ENCODE measurements at places on chromosomes 13 and 19.

DNA sequence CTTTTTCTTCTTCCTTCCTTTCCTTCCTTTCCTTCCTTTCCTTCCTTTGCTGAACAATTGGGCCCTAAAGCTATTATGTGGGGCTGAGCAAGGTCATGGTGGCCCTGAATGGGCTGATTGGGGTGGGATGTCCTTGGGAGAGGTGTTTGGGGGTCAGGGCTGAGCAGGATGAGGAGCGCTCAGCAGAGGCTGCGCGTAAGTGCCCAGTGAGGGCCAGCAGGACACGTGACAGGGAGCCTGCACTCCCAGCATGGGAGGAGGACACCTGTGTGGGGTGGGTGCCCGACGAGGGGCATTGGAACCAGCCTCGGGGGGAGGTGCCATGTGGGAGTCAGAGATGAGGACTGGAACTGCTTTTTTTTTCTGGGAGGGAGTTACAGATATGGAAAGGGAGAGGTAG, 5.4 kb upstream of the LGALS7 start:
- DNase-seq, result no peak

DNA sequence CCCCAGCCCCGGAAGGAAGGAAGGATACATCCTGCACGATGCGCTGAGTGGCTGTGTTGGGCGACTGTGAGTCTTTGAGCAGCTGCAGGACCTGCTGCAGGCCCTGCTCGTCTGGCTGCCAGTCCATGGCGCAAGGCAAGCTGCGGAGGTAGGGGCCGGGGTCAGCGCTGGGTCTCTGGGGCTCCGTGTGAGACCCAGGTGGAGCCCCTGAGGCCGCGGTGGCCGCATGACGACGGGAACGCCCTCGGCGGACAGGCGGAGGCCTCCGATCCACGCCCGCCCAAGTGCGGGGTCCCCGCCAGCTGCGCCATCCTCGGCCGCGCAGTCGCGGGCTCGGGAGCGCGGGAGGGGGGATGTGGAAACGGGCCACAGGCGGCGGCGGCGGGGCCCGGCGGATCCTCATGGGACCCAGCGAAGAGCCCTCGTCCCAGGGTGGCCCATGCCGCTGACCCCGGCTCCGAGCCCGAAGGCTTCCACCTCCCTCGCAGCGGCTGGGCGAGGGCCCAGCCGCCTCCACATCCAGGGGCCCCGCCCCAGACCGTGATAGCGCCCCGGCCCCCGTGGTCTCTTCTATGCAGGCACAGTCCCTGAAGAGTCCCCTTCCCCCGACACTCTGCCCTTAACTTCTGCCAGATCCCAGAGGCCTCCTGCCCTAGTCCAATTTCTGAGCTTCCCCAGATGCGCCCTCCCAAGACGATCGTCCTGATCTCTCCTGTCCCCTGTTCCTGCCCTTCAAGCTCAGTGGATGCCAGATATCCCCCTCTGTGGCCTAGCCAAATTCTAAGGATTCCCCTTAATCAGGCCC, 2.7 kb downstream of the TNPO2 start:
- DNase-seq, result no peak

GRCh38 chr19:39512988-39513387, 2.0 kb upstream of the SELENOV start:
- no peak for DNase-seq

DNA sequence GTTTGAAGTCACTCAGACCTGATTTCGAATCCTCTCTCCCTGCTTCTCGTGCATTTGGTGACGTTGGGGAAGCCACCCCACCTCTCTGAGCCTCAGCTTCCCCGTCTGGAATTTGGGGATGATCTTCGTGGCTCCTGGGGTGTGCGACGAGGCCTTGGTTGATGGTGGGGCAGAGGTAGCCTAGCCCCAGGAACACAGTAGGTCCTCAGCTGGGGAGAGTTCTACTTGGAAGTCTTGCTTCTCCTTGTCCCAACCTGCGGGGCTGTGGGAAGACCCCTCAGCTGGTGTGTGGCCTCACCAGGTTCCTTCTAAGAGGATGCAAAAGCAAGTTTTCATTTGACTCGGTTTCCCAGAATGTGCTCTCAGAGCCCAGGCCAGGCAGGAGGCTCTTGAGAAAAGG, 13.1 kb downstream of the HPN start:
- DNase-seq, result no peak
